Activated naive CD4-positive, alpha-beta T cell treated with Interleukin-2 at 50 U/mL for 16 hours (primary cell): ENCODE measurements at places on chromosomes 6 and 20.

DNA sequence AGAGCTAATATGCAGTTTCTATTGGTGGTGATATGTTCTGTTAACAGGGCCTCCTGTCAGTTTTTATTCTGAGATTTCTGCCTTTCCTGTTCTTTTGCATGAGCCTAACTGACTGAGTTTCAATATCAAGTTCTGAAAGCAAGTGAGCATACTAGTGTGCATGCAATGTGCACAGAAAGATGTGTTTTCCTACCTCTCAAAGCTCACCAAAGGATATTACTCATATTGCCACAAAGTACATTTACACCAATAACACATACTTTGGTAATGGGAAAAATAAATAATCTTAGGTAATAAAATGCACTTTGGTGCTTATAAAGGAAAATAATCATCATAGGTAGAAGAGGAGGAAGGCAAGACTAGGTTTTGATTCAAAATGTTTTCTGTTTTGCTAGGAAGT, 195.0 kb downstream of the KHDC1L start:
- DNase-seq: no peak

DNA sequence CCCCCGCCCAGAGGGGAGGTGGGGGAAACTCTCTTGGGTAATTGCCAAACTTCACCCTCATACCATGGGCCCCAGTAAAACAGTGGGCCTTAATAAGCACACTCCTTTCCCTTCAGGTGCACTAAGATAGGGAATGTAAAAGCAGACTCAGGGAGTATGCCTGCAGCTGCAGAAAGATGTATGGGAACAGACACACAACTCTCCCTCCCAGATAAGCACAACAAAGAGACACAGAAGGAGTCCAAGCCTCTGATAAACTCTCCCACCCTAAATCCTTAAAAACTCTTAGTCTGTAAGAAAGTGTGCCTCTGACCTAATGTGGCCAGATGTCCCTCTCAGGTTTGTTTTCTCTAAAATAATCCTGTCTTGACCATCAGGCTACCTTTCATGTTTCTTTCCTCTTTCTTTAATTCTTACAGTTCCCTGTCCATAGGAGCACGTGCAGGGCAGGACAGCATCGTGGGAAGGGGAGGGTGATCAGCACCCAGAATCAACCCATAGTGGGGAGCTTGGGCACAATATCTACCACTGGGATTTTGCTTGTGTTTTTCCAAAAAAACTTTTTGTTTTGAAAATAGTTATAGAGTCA, 11.3 kb upstream of the CTCFL start:
- no peak for DNase-seq

- DNase-seq: no peak
These were observed 20.9 kb upstream of the PI3 start for GRCh38 chr20:45153752-45154151.

DNA sequence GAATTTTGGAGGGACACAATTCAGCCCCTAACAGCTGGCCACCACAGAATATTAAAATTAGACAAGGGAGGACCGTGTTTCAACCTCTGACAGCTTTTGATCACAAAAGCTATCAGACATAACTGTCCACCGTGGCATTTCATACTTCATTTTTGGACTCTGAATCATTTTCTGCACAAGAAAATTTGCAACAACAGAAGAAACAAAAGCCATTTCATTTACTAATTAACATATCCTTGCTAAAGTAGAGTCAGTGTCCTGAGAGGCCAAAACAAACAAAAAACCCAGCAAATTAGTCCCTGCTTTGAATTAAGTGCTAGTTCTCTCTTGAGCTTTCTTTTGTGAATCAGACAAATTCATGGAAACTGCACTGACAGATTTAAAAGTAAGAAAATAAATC, 17.6 kb upstream of the COL12A1 start:
- no peak for DNase-seq

DNA sequence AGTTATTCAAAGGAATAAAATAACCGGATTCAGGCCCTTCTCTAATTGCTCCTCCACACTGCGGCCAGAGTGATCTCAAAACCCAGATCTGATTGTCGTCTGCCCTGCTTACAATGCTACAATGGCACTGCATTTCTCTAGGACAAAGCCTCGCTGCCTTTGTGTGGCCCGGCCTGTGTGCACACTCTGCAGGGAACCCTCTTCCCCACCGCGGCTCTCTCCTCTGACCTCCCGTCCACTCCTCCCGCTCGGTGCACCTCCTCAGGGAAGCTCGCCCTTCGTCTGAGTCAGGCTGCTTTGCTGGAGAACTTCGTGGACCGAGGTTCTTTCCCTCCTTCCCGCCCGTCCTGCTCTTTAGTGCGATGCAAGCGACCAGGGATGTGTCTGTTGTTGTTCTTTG, 101.6 kb upstream of the SNX9 start:
- DNase-seq: no peak

DNA sequence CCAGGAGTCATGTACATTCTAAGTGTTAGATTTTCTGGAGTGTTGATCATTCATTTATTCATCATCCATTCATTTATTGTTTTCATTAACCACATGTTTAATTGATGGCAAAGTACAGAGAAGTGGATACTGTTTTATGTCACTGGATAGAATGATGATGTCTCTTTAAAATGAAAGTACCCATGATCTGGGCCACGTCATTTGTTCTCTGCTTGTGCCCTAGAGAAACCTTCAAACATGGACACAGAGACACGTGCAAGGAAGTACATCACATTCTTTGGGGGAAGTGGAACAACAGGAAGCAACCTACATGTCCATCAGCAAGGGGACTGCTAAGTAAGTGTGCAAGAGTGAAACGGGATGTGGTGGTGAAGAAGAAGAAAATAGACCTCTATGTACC, 75.8 kb upstream of the TSHZ2 start:
- no peak for DNase-seq

DNA sequence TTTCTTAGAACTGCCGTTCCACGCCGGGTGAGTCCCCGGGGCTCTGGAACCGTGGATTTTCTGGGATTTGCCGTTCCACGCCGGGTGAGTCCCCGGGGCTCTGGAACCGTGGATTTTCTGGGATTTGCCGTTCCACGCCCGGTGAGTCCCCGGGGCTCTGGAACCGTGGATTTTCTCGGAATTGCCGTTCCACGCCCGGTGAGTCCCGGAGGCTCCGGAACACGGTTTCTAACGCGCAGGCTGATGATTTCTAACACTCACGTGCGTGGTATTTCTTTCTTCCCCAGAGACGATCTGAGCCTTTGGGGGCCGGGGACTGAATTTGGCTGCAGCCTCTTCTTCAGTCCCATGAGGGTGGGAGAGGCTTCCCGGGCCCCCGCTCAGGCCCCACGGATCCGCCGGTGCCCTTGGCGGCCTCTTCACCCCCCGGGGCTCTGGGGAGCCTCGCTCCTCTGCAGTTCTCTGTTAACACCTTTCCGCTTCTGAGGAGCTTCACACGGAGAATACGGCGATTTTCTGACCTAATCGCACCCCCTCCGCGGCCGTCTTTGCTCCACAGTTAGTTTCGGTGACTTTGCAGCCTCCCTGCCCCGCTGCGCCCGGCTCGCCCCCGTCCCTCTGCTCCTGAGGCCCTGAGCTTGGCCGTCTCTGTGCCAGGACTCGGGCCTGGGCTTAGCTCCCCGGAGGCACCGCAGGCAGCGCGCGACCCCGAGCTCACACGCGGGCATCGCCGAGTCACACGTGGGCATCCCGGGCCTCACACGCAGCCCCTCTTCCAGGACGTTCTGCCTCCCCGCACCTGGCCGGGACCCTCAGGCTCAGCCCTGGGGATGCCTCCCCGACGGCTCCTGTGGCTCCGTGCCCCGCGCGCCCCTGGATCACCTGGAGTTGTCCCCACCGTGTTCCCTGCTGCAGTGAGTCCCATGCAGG, 7.2 kb upstream of the KIF25 start:
- no peak for DNase-seq

DNA sequence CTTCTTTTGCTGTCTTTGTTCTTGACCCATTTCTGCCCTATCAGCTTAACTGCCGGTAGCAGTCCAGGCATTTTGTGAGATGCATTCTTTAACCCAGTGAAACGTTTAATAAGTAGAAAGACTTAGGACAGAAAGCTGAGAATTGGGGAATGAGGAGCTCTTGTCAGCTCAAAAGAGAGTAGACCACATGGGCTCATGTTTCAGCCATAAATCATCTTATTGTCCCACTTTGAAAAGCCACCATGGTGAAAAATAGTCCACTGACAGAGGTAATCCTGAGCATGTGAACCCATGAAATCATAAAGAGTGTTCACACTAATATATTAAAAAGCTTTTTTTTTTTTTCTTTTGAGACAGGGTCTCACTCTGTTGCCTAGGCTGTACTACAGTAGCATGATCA, 16.3 kb downstream of the ORC3 start:
- DNase-seq: no peak

- DNase-seq: no peak
These were observed 128.1 kb downstream of the ADAT2 start for GRCh38 chr6:143322386-143322785.

- no peak for DNase-seq
These were observed 5.5 kb upstream of the NPBWR2 start for GRCh38 chr20:64112691-64113443.

DNA sequence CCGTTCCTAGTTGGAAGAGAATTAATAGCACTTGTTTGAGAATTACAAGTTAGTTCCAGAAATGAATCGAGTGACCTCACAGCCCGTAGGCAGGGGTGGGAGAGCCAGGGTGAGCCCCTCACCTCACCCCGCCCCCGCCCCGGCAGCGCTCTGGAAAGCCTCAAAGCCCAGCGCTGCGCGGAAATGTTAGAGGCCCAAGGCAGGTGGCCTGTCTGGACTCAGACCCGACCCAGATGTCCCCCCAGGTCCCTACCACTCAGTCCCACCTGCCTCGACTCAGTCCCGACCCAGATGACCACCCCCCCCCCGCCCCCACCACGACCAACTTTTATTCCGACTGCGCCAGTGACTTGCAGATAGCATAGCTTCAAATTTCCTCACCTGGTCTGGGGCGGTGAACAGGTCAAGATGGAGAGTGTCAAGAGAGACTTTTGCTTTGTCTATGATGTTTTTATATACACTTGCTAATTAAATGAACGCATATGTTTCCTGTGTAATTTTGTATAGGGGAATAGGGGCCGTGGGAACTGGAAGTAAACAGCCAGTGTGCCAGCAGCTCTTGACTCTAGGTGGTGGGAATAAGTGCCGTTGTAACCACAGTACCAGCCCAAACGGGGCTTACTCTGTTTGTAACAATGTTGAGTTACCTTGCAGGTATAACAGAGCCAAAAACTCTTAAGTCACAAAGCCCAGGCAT, 1.2 kb upstream of the PXDC1 start:
- no peak for DNase-seq

- DNase-seq: no peak
These were observed 433 bp downstream of the QRSL1 start for GRCh38 chr6:106629859-106630163.

DNA sequence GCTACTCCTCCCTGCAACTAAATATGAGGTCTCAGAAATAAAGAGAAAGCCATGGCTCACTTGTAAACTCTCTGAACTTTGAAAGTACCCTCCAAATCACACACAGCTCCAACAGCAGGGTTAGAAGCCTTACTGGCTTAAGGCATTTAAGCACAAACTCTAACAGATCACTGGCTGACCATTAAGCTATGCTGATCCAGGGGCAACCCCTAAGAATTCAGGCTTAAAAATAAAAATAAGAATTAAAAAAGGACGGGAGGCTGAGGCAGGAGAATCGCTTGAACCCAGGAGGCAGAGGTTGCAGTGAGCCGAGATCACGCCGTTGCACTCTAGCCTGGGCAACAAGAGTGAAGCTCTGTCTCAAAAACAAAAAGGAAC, 21.8 kb downstream of the HLA-E start:
- DNase-seq: no peak

- DNase-seq: no peak
These were observed 10.2 kb upstream of the HIVEP1 start for GRCh38 chr6:12001706-12002435.

DNA sequence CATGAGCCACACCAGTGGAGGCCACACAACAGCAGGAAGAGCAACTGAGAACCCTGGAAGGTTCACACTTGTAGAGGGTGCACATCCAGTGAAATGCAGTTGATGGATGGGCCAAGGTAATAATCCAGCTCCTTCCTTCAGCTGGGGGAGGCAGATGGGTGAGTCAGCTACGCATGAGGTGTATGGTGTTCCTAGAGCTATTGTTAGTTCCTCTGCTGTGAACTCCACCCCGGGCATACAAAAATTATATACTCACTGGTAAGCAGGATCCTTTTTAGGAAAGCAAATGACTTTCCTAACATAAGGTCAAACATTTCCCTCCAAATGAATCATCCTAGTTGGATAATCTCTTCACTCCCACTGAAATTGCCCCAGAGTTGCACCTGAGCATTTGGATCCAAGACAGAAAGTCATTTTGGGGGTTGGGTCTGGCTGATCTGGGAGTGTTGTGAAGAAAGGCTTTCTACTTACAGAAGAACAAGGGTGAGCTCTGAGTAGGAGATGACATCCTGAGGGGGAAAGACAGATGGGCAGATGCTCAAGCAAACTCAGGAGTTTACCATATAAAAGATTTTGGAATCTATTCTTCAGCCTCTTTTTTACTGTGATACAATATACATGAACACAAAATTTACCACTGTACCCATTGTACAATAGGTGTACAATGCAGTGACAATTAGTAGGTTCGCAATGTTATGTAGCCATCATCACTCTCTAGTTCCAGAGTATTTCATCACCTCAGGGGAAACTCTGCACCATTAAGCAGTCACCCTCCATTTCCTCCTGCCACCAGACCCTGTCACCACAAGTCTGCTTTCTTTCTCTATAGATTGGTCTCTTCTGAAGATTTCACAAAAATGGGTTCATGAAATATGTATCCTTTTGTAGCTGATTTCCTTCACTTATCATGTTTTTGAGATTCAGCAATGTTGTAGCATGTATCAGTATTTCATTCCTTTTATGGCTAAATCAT, 11.1 kb downstream of the HLA-F start:
- no peak for DNase-seq

- no peak for DNase-seq
These were observed 95.7 kb downstream of the FILIP1 start for GRCh38 chr6:75397656-75398465.

GRCh38 chr6:11096109-11096508, 2.5 kb downstream of the SMIM13 start:
- DNase-seq: peak; percentile 22

DNA sequence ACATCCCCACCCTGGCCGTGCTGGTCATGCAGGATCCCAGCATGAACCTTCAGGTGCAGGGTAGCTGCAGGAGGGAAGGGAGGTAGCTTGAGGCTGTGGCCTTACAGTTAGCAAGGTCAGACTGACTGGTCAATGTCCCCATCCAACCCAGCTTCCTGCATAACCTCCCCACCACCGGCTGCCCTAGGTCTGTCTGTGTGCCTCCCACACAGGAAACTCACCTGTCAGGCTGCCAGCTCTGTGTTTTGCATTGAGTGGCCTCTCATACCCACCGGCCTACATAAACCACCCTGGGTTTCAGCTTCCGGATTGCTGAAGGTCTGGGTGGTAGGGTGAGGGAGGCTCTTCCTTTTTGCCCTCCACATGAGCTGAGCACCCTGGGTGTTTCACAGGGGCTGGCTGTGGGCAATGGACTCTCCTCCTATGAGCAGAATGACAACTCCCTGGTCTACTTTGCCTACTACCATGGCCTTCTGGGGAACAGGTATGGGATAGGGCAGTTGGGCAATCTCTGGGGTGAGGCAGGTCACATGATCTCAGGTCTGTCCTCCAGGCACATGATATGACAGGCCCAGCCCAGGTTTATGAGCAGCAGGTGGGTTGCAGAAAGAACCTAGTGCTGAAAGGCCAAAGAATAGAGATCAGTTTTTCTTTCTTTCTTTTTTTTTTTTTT, 1.8 kb downstream of the CTSA start:
- peak; percentile 45 for DNase-seq

GRCh38 chr6:52573295-52573694, 3.6 kb downstream of the TRAM2 start:
- DNase-seq: no peak

GRCh38 chr6:23243854-23244253, 674.5 kb downstream of the HDGFL1 start:
- DNase-seq: no peak

- no peak for DNase-seq
These were observed 145.8 kb downstream of the DTNBP1 start for GRCh38 chr6:15516923-15517560.
